ENCODE measurements at places on chromosomes 7 and 10.

GRCh38 chr7:115217373-115217772 is 295.5 kb downstream of the MDFIC start:
- DNase-seq, result no peak

DNA sequence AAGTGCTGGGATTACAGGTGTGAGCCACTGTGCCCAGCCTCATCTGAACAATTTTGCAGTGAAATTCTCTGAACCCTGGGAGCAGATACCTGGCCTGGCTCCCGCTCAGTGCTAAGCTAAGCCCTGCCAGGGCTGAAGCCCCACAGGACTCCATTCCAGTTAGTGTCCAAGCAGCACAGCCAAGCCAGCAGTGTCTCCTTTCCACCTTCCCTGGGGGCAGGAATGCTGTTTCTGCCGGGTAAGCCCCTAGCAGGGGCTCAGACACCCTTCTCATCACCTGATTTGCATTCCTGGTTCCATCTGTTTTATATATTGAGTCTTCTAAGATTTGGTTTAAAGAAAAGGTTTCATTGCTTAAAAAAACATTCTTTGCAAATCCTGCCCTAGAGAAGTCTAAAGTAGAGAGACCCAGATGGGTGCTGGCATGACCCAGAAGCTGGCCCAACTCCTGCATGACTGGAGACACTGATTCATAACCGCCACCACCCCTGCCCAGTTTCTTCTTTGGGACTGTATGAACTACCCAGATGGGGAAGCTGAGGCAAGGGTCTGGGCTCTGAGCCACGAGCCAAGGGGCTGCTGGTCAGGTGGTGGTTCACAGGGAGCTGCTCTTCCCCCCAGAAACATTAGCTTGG is 14.0 kb downstream of the SLC13A4 start:
- no peak for DNase-seq

GRCh38 chr10:17029581-17030271 is 99.9 kb downstream of the CUBN start:
- peak; percentile 61 for DNase-seq

DNA sequence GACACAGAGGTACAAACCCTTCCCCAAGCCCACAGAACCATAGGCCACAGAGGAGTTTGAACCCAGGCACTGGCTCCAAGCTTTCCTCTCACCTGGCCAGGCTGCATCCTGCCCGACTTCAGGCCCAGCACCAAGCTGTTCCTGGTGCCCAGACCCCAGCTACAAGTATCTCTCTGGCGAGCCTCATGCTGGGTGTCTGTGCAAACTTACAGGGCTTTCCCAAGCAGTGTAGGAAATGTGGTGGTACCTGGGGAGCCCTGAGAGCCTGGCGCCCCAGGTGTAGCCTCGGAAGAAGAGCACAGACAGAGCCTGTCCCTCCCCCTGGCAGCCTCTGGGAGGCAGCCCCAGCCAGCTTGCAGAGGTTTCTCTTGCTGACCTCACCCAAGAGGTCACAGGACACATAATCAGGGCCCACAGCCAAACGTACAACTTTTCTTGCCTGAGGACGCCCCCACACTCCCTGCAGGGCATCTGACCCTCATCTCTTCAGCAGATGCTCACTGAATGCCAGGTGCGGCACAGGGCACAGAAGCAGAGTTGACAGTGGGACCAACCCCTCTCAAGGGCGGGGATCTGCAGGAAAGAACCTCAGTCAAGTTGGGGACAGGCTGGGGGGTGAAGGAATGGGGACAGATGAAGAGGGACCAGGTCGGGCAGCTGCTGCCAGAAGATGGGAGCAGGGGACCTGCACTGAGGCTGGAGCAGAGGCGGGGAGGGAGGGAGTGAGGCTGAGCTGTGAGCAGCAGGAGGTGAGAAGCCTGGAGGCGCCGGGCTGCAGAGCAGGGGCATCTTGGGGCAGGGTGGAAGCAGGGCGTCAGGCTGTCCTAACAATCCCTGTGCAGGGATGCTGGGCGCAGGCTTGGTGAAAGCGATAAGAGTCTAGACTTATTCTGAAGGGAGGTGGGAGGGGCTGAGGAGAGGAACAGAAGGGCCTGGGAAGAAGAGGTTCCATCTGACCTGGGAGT is 16.3 kb upstream of the MYL7 start:
- no peak for DNase-seq

- DNase-seq, result no peak
Measured at GRCh38 chr10:61110188-61110844, 166.3 kb upstream of the RHOBTB1 start.

DNA sequence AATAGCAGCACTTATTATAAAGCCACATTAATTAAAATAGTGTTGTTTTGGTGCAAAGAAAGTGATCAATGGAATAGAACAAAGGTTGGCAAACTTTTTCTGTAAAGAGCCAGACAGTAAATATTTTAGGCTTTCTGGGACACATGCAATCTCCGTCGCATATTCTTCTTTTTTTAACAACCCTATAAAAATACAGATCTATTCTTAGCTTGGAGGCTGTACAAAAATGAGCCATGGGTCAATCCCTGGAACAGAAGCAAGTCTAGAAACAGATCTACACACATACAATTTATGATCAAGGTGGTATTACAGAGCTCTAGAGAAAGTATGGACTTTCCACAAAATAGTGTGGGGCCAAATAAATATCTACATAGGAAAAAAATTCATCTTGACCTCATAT is 71.8 kb downstream of the ARHGAP21 start:
- no peak for DNase-seq

- DNase-seq, result no peak
Measured at GRCh38 chr10:102437515-102437914, 5.1 kb upstream of the CUEDC2 start.

DNA sequence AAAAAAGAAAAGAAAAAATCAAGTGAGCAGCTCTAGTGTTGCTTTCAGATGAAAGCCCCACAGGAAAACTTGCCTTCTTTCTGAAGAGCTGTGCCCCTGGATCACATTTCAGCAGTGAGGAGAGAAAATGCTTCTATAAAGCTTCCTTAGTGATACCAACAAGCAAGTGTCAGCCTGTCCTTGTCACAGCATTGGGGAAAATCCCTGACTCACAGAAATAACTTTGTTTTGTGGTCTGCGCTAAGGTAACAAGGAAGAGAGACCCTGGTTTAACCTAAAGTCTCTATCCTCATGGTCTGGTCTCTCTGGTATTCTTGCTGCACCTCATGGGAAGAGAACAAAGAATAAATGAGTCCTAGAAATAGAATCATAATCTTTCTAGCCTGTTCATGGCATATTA is 885.2 kb upstream of the SORCS1 start:
- DNase-seq, result no peak

- no peak for DNase-seq
Measured at GRCh38 chr10:119673271-119673670, 22.1 kb downstream of the BAG3 start.
